Left kidney (tissue), 8 donors: ENCODE measurements at places on chromosomes 16 and 17.
A peak's percentile ranks its signal among the peaks of the same experiment; 100 is the strongest.

- DNase-seq: peak; percentile 53
Observed at GRCh38 chr17:48804936-48805411, 12.1 kb downstream of the TTLL6 start.

DNA sequence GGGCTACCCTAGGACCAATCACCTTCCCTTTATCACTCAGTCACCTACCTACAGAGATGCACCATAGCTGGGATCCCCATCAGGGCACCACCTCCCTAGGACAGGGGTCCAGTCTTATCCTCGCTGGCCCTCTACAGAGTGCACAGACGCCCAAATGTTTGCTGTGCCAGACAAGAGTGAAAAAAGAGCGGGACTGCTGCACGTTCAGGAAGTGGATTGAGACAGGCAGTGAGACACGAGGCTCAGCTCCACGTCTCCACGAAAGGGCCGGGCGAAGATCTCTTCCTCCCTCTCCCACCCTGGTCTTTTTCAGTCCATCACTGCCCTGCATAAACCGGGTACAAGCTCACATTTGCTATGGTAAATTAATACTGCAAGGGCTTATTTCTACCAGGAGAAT lies 95.5 kb downstream of the ZFHX3 start:
- no peak for DNase-seq

GRCh38 chr16:17768257-17768656 lies 297.5 kb upstream of the XYLT1 start:
- no peak for DNase-seq

DNA sequence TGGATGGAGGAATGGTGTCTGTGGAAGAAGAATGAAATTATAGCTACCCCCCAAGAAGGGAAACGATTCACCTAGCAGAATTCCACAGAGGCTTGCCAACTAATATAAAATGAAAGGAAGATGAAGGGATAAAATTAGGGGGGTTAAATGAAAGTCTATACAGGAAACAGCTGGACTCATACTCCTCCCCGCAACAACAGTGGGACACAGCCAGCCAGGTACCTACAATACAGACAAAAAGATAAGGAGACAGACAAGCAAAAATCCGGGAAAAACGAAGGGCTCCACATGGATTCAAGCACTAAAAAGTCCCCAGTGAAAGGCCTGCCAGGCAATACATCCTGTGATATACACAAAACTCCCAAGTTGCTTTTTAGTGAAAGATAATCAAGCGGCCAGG lies 47.9 kb downstream of the CACNG1 start:
- DNase-seq: no peak

DNA sequence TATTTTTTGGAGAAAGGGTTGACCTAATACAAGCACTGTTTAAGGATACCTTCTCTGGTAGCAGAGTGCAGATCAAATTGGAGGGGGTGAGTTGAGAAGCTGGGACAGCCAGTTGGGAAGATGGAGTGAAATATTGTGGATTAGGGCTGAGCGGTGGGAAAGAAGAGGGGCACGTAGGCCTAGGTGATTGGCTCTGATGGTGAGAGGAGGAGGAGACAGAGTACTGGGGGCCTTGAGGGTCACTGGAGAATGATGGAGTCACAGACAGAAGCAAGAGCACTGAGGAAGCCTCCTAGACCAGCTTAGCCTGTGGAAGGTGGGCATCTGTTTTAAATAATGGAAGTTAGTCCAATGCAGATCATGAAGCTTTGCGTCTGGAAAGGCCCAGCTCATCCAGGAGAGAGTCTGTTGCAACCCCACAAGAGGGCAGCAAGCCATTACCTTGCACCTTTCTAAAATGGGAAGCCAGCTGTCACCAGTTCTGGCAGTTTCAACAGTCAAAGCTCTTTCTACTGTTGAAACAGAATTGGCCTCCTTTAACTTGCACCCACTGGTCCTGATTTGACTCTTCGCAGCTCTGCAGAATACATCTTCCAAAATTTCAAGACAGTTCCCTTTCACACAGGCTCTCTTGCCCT lies 11.8 kb downstream of the SLC9A5 start:
- DNase-seq: no peak

DNA sequence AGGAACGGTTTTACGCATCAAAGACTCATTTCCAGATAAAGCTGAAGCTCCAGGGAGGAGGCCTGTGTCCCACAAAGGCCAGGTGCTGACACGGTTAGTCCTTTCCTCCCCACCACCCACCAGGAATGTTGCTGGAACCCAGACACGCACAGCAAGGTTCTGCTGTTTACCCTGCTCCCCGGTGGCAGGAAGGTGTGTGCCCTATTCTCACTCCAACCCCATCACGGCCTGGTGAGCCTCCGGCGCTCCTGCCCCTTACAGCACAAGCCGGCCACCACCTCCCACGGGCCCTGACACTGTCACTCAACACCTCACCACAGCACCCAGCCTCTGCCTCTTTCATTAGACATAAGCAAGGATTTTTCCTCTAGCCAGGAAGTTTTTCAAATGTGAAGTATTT lies 47.8 kb downstream of the ANKRD11 start:
- no peak for DNase-seq

DNA sequence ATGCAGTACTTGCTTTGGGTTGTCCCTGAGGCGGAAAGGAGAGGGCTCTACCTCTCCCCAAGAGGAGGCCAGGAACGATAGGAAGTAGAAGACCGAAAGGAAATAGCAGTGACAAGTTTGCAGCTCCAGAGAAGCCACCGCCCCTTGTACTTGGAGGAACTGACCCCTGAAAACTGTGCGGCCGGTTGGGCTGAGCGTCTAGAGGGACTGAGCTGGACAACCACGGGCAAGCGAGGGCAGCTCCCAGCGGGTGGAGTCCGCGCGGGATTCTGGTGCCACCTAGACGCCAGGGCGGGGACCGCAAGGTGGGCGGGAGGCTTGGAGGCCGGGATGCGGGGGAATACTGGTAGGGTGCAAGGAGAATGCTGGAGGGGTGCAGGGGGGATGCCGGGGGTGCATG lies 1.3 kb upstream of the SLC6A4 start:
- peak; percentile 62 for DNase-seq

DNA sequence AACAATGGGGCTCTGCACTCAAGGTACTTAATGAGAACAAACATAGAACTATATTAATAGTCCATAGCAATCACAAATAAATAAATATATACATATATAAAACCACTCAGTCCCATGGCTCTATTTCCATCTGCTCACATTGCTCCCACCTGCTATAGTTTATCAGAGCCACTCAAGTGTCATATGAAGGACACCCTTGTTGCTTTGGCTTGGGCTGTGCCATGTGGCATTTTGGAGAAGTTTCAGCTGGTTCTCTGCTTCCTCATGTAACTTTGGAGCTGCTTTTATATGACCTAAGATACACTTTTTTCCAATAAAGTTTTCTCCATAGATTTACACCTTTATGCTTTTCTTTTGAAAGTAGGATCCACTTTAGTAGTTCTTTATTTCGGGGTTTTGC lies 126.4 kb downstream of the KCNJ2 start:
- DNase-seq: no peak

GRCh38 chr17:76642994-76643393 lies 563 bp downstream of the ST6GALNAC1 start:
- no peak for DNase-seq

DNA sequence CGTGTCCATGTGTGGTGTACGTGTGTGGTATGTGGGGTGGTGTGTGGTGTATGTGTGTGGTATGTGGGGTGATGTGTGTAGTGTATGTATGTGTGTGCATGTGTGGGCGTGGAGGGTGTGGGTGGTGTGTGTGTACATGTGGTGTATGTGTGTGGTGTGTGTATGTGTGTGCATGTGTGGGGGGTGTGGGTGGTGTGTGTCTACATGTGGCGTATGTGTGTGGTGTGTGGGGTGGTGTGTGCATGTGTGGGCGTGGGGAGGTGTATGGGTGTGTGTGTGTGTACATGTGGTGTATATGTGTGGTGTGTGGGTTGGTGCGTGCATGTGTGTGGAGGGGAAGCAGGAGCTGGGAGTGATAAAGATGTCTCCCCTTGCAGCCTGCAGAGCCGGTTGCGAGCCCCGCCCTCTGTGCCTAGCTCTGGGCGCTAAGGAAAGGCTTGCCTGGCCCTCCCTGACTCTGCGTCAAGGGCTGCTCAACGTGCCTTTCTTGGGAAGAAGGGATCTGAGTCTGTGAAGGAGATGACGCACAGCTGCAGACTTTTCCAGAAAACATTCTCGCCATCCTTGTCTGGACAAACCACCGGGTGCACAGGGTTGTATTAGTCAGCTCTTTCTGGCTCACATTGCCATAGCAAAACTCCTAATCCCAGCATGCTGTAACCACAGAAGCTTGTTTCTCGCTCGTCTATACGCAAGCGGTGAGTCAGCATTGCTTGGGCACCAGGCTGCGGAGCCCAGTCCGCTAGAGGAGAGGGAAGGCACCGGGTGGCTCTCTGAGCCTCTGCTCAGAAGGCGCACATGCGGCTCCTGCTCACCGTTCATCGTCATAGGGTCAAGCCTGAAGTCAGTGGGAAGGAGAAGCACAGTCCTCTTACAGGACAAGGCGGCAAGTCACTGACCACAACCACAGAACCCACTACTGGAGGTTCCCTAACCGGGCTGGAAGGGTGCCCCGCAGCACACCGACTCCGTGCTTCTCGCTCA lies 2.0 kb upstream of the CD300H start:
- DNase-seq: no peak

DNA sequence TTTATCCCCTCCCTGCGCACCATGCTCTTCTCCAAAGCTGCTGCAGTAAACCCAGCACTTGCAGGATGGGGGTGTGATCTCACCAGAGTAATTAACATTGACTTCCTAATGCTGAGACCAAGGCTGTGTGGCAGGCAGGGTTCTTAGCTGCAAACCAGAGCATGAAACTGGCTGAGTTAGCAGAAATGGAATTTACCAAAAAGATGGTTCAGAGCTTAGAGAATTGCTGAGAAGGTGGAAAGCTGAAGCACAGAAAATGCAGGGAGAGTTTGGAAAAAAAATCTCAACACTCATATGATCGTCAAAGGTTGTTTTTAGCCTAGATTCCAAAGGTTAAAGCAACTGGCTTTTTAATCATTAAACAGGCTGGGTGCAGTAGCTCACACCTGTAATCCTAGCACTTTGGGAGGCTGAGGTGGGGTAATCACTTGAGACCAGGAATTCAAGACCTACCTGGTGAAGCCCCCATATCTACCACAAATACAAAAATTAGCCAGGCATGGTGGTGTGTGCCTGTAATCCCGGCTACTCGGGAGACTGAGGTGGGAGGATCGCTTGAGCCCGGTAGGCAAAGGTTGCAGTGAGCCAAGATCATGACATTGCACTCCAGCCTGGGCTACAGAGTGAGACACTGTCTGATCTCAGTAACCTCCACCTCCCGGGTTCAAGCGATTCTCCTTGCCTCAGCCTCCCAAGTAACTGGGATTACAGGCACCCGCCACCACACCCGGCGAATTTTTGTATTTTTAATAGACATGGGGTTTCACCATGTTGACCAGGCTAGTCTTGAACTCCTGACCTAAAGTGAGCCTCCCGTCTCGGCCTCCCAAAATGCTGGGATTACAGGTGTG lies 6.0 kb upstream of the TXNDC11 start:
- DNase-seq: no peak

GRCh38 chr17:48604770-48605329 lies at the start of gene HOXB6:
Gene HOXB6 (minus strand): TSS chr17:48604986. CDS start chr17:48598150, 6,836 bp downstream.
- DNase-seq: peak; percentile 89

DNA sequence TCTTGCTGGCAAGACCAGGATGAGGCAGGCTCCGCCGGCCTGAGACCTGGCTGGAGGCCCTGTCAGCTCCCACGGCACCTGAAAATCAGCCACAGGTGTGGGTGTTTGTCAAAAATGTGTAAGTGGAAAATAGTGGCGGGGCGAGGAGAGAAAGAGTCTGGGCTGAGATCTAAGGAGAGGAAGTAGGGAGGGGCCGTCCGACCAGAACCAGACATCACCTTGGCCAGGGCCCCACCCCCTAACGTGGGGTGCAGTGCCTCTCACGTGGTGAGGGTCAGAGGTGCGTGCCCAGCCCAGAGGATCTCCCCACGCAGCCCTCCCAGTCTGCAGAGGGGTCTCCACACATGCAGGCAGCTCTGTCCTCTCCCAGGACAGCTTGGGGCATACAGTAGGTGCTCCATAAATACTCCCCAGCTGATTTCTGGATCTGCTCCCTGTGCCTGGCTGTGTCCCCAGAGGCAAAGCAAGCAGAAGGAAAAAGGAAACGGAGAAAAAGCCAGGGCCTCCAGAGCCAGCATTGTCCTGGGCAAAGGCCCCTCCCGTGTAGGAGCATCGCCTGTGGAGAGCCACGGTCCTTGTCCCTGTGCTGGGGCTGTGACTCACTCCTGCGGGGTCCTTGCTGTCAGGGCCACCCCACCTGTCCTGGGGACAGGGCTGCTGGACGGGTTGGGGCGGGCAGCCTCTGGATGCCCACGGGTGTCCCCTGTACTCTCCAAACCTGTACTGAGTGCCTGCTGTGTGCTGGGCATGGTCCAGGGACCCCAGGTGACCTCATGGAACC lies 16.7 kb downstream of the ZFPM1 start:
- DNase-seq: no peak

DNA sequence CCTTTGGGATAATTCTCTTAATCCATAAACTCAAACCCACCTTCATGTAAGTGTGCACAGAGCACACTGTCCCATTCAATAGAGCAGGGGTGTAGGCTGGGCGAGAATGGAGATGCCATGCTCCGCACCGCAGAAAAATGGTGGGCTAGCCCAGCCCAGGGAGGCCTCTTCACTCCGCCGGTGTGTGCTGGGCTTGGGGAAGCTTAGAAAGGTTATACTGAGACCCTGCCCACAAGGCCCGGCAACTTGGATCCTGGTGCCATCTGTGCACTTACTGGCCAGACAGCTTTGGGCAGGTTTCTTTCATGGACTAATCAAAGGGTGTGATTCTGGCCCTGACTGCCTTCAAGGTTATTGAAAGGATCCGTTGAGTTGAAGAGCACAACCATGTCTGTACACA lies 3.7 kb upstream of the STAT5A start:
- DNase-seq: no peak

DNA sequence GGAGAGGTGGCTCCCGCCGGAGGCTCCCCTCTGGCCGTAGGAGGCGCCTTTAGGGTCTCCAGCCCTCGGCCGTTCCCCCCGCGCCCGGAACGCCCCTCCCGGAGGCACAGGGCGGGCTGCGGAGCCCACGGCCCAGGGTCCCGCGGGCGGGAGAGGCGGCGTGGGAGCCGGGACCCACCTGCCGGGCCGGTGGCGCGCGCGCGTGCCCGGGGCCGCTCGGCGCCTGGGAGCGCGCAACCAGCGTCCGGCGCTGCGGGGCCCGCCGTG lies at the start of gene MIF4GD:
MIF4GD (minus strand) TSS at position 266 of the 267 bp plus-strand sequence. CDS start 1,036 bp downstream, outside the sequence.
- no peak for DNase-seq

DNA sequence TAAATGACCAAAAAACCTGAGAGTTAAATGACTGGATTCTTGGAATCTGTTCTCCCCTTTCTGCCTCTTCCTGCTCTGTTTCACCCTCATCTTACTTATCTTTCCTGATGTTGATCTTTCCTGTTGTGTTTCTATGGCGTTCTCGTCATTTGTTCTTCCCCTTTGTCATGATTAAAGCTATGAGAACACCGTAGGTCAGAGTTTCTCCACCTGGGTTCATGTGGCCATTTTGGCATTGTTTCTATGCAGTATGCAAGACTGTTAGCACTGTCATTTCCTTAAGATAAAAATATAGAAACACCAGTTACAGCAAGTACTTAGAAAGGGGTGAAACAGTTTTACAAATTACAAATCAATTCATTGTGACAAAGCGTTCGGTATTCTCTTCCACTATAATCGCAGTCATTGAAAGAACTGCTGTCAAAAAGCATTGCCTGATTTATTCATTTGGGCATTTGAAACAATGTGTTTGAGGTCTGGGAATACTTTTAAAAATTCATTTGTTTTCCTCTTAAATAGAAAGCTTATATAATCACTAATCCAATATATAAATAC lies 166.0 kb downstream of the PHKB start:
- no peak for DNase-seq
